ENCODE measurements at places on chromosomes 13 and 19.

- no peak for DNase-seq
Measured at GRCh38 chr19:56147307-56147706, 6.2 kb downstream of the ZNF444 start.

DNA sequence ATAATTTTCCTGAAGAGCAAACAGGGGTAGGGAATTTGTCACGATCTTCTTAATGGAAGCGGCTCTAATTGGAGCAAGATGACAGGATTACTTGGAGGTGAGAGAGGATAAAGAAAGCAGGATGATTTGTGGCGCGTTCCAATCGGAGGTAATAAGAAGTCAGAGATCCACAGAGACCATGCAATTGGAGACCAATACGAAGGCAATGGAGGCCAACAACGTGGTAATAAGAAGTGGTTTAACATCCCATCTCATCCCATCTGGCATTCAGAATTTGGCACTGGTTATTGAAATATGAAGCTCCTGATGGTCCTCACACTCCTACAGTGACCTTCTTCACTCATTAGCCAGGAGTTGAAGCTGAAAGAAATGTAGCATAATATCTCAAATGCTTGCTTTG, 130.6 kb downstream of the DLEU7 start:
- no peak for DNase-seq

DNA sequence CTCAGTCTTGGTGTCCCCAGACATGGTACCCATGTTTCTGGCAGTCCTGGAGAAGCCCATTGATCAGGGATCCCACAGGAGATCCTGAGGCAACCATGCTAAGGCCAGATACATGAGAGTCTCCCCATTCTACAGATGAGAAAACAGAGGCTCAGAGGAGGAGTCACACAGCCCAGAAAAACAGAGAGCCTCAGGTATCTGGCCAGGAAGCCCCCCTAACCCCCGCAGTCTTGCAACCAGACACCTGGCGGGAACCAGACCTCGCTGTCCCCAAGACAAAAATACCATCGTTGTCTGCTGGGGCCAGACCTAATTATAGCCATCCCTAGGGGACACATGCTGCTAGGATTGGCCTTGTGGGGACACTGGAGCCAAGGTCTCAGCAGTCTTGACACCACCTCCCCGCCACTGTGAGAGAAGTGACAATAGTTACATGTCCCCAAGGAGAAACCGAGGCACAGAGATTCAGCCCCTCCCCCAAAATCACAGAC, 1.6 kb upstream of the PDE4C start:
- DNase-seq: no peak

DNA sequence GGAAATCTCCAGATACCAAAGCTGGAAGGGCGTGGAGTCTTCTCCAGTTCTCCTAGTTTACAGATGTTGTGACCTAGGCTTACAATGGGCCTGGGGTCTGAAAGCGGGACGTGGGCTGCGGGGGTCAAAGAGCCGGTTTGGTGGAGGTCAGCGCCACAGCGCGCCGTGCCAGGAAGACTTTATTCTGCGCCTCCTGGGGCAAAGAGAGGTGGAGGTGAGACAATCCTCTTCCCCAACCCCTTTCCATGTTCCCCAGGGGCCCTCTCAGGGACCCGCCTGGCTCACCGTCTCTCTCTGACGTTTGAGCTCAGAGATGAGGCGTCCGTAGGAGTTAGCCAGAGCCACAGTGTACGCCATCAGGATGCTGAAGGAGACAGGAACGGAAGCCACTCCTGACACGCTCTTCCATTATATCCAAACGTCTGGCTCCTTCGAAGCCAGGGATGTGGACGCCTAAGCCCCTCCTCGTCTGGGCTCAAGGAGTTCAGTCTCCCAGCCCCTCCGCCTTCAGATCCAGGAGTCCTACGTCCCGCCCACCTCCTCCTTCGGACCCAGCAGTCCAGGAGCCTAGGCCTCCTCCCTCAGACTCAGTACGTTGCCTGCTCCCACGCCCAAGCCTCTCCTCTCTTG, 776 bp upstream of the LENG1 start:
- no peak for DNase-seq

DNA sequence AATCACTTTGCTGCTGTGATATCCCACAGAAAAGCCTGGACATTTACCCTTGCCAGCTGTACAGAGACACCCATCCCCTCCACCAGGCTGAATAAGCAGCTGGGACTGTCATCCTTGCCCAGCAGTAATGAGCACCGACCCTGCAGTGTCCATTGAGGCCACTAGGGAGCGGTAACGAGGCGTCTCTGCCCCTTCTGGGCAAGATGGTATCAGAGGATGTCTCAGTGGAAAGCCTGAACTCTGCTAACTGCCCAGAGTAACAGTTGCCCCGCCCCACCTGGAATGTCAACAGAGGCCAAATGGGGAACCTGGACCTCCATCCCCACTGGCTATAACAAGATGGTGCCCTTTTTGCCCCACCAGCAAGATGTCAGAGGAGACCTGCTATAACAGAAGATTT, 22.8 kb upstream of the CEACAM20 start:
- no peak for DNase-seq

DNA sequence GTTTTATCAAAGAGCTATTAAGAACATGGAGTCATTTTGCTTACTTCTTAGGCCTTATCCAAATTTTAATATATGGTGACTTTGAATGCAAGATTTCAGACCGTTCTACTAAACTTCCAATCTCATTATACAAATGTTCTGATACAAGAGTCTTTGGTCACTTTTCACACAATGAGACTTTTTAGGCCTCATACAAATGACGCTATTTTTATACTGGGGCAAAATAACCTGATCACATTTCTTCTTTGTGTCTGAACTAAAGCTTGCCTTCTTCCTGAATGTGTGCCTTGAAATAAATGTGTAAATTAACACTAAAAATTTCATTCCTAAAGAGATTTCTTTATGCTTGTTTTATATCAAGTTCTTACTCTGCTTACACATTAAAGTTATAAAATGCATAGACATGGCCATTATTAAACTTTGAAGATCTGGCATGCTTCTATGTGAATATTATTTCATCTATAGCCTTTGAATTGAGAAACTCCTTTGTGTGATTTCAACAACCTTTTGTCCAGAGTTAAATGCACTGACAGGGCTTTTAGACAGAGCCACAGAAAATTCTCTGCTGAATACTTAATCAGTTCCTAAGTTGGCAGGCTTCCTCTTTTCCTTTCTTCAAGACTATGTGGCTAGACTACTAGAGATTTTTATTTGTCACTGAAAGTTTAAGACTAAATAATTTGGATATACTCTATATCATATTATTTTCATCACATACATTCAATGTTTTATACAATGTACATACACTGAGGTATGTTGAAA, 86.1 kb downstream of the EDNRB start:
- no peak for DNase-seq

DNA sequence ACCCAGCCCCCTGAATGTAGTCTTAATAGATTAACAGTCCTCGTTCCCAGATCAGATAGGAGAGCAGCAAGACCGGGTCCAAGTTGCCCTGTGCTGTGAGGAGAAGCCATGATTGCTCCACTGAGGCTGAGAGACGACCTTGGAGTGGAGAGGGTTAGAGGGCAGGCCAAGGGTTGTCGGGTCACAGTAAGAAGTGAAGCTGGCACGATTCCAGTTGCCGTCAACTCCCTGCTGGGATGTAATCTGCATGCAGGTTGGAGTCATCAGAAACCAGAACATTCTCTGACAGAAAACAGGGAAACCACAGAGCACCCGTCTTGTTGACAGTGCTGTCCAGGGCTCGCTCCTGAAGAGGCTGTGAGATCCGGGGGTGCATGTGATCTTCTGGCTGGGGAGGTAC, 19.0 kb upstream of the ATP11A start:
- DNase-seq: no peak

DNA sequence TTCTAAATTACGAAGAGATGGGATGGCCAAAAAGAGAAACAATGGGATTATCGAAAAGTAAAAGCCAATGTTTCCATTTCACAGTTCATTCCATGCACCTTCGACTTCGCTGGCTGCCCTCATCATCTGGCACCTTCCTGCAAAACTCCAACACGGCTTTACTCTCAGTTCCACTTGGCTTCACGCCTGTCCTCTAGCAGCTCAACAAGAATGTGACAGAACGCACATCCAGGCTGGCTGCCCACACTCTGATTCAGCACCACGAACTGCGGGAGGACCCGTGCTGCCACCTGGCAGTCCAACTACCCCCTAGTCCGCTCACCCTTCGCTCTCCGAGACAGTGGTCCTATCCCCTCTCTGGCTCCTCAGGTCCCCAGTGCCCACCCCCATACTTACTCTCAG, 11.7 kb downstream of the ATP7B start:
- DNase-seq: no peak

DNA sequence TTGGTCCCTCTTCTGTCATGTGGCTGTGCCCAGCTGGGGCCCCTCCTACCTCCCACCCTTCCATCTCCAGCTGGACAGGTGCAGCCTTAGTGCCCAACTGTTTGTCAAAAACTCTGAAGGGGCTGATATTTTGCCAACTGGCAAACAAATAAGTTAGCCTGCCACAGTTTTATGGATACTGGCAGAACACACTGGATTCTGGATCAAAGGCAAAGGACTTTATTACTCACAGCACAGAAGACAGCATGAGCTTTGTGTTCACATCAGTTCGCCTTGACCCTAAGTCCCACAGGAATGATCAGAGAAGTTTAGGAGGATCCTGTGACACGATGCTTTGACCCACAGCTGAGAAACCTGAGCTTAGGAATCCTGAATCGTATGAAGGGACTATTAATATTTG, 16.4 kb downstream of the KLK2 start:
- no peak for DNase-seq

DNA sequence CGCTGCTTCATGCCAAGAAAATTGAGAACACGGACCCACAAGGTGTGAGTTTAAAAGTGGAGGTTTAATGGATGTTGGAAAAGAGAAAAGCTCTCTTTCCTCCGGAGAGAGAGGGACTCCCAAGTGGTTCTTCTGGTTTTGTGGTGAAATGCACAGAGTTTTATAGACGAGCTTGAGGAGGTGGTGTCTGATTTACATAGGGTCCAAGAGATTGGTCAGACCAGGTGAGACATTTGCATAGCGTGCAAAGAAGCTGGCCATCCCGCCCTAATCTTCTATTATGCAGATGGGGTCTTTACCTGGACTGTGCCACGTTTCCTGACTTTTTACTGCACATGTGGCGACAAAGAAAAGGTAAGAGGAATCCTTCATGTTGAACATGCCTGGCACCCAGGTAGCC, 236.4 kb upstream of the PCDH9 start:
- no peak for DNase-seq

- DNase-seq: no peak
Measured at GRCh38 chr19:6287269-6287885, 7.6 kb upstream of the MLLT1 start.

DNA sequence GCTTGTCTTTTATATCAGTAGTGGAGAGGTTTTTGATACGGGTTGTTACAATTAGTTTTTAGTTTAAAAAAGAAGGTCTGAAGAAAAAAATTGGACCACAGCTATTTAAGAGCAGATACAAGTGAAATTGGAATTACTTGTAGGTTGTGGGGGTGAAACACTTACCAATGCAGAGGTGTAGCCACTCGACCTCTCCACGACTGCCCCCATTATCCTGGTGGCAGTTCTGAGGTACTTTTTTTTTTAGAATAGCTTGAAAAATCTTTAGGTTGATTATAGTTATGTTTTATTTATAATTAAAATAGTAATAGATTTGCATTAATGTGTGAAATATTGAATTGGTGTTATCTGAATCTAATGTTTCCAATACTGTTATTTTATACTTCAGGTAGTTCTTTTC, 60.7 kb downstream of the PAN3 start:
- no peak for DNase-seq

DNA sequence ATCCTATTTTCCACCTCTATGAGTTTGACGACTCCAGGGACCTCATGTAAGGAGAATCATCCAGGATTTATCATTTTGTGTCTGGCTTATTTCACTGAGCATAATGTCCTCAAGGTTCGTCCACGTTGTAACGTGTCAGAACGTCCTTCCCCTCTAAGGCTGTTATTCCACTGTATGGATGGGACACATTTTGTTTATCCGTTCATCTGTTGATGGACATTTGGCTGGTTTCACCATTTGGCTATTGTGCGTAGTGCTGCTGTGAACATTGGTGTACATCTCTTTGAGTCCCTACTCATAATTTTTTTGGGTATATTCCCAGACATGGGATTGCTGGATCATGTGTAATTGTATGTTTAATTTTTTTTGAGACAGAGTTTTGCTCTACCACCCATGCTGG, 21.5 kb downstream of the CRTC1 start:
- DNase-seq: no peak

GRCh38 chr13:23440821-23441618, 7.5 kb upstream of the SACS start:
- no peak for DNase-seq

DNA sequence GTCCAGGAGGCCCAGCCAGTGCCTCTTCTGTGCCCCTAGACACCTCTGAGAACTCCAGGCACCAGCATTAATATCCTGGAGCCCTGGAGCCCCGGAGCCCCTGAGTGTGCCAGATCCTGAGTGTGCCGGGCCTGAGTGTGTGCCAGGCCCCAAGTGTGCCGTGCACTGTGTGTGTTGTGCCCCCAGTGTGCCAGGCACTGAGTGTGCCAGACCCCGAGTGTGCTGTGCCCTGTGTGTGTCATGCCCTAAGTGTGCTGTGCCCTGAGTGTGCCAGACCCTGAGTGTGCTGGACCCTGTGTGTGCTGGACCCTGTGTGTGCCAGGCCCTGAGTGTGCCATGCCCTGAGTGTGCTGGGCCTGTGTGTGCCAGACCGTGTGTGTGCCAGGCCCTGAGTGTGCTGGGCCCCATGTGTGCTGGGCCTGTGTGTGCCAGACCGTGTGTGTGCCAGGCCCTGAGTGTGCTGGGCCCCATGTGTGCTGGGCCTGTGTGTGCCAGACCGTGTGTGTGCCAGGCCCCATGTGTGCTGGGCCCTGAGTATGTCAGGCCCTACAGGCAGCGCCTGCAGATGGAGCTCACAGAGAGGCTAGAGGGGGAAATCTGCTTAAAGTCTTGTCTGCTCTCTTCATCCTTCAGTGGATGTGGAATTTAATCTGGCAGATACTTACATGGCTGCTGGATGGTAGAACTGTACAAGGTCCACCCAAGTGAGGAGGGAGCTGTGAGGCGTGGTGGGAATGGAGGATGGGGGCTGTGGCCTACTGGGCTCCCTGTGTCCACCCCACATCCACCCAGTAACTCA, 53.9 kb downstream of the C13orf46 start:
- DNase-seq: no peak

DNA sequence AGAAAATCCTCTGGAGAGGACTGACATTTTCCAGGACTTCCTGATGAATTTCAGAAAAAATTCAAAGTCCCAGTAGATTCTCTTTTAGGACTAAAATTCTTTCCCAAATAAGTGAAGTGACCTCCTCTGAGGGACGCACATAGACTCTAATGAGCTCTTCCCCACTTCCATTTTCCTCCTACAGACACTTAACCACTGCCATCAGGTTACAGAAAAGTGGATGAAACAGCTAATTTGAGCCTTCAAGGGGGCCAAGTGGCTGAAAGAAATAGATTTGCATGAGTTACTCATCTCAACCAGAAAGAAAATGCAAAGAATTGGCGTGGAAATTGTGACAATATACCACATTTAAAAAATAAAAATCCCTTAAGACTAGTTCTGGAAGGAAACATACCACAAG, 185.3 kb upstream of the EDNRB start:
- DNase-seq: no peak

- peak; percentile 11 for DNase-seq
Measured at GRCh38 chr19:18046059-18046718, 38.2 kb downstream of the ARRDC2 start.
